Bronchus fibroblast of lung (primary cell): ENCODE measurements at places on chromosomes 13 and 19. TPM values are rescaled to one million over a fixed set of nuclear protein-coding genes. Genes with fewer than 3 reads are reported as not detected.

The FAM124A gene
- 0.15 and 0.34 TPM in 2 replicates for total RNA-seq

The LYPD5 gene
- total RNA-seq = 0.89 TPM in 1 of 2 replicates, not detected in the other

The SIGLEC12 gene
- not detected in 2 replicates for total RNA-seq

The UPK1A gene
- not detected in 2 replicates for total RNA-seq

The MISP3 gene
- 0.30 and 1.2 TPM in 2 replicates for total RNA-seq

The ETHE1 gene
- total RNA-seq = 69.8 and 80.3 TPM in 2 replicates

The TMEM38A gene
- 0.34 and 0.74 TPM in 2 replicates for total RNA-seq

The MATK gene
- total RNA-seq = not detected in 2 replicates

The PRX gene
- total RNA-seq = 1.6 and 1.8 TPM in 2 replicates

The SMIM44 gene
- total RNA-seq = not detected in 2 replicates

The ZNF837 gene
- total RNA-seq = 0.89 and 2.4 TPM in 2 replicates

The CLDND2 gene
- total RNA-seq = 0.89 TPM in 1 of 2 replicates, not detected in the other

The LMO7 gene
- total RNA-seq = 31.4 and 35.5 TPM in 2 replicates

The ZNF701 gene
- 4.0 and 5.2 TPM in 2 replicates for total RNA-seq

The ZNF729 gene
- total RNA-seq = not detected in 2 replicates

The GPR12 gene
- total RNA-seq = not detected in 2 replicates

The ZNF77 gene
- 2.2 and 3.0 TPM in 2 replicates for total RNA-seq

The ZNF285 gene
- total RNA-seq = 1.5 and 1.8 TPM in 2 replicates

The AMH gene
- 0.67 TPM in 1 of 2 replicates, not detected in the other for total RNA-seq

The COX7A1 gene
- 6.6 and 13.5 TPM in 2 replicates for total RNA-seq

The ATXN8OS gene
- not detected in 2 replicates for total RNA-seq

The MIA gene
- not detected in 2 replicates for total RNA-seq

The ZNF626 gene
- total RNA-seq = 2.8 and 4.0 TPM in 2 replicates

The ATCAY gene
- total RNA-seq = under 0.01 and 0.67 TPM in 2 replicates

The FAM187B gene
- total RNA-seq = not detected in 2 replicates

The ZNF699 gene
- 6.6 and 8.6 TPM in 2 replicates for total RNA-seq

The APOE gene
- total RNA-seq = 21.0 and 25.3 TPM in 2 replicates

The LIM2 gene
- not detected in 2 replicates for total RNA-seq

The CTXN1 gene
- total RNA-seq = 3.4 and 4.4 TPM in 2 replicates

The KCNN4 gene
- total RNA-seq = 0.17 and 0.74 TPM in 2 replicates

The BLVRB gene
- total RNA-seq = 80.2 and 84.3 TPM in 2 replicates

The GZMM gene
- 0.30 TPM in 1 of 2 replicates, not detected in the other for total RNA-seq

The CEACAM8 gene
- not detected in 2 replicates for total RNA-seq

The IGFL1 gene
- total RNA-seq = not detected in 2 replicates

The KLF5 gene
- 2.8 and 3.0 TPM in 2 replicates for total RNA-seq

The WASF3 gene
- 2.8 and 3.5 TPM in 2 replicates for total RNA-seq

The ATP8B3 gene
- 4.6 and 5.5 TPM in 2 replicates for total RNA-seq

The TEX29 gene
- total RNA-seq = not detected in 2 replicates

The SGCG gene
- total RNA-seq = 0.34 and 0.89 TPM in 2 replicates

The STOML3 gene
- total RNA-seq = not detected in 2 replicates

The SPATA13 gene
- total RNA-seq = 6.2 and 7.6 TPM in 2 replicates

The ZNF230 gene
- 1.2 and 2.2 TPM in 2 replicates for total RNA-seq

The OSCAR gene
- under 0.01 TPM in 1 of 2 replicates, not detected in the other for total RNA-seq

The FCGBP gene
- under 0.01 TPM in 1 of 2 replicates, not detected in the other for total RNA-seq

The LRRC63 gene
- 0.15 TPM in 1 of 2 replicates, not detected in the other for total RNA-seq

The NALCN gene
- 0.34 and 1.2 TPM in 2 replicates for total RNA-seq

The IQCN gene
- 0.30 and 0.50 TPM in 2 replicates for total RNA-seq

The ZNF555 gene
- total RNA-seq = 2.5 and 3.3 TPM in 2 replicates

The NLRP5 gene
- not detected in 2 replicates for total RNA-seq

The PLIN5 gene
- not detected in 2 replicates for total RNA-seq
